Body of pancreas (tissue), 4 donors: ENCODE measurements at places on chromosomes 5 and 9. TPM values are rescaled to one million over a fixed set of nuclear protein-coding genes. Genes with fewer than 3 reads are reported as not detected.

The SLC36A1 gene
- total RNA-seq: 12.5 TPM

DNA sequence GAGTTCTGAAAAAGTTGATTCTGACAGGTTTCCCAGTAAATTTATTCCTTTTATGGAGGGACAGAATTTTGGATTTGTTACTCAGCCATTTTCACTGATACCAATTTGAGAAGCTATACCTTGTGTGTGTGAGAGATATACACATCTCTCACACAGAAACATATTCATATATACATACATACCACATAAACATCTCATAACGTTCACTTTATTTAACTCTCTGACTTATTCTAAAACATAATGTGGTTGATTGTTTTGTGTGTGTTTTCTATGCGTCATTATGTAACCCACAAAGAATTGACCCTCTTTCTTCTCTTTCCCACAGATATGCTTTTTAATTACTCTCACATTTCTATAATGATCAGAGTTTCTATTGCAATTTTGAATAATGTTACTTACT is 570.8 kb upstream of the TLE4 start:
- no peak overlapping the region for H3K27ac ChIP-seq
- no peak overlapping the region for H3K4me3 ChIP-seq
- H3K27me3 ChIP-seq: no peaks in the 10 kb centered on the region
- H3K36me3 ChIP-seq: no peaks in the 10 kb centered on the region
- no peaks in the 10 kb centered on the region for H3K4me1 ChIP-seq

GRCh38 chr5:105726093-105726492 is 1944.6 kb downstream of the EFNA5 start:
- H3K27me3 ChIP-seq: no peaks in the 10 kb centered on the region
- DNase-seq: no peak
- H3K4me1 ChIP-seq: no peaks in the 10 kb centered on the region
- no peaks in the 10 kb centered on the region for H3K36me3 ChIP-seq

- H3K4me1 ChIP-seq: peaks cover 77% of the 10 kb centered on the region
- H3K27ac ChIP-seq: peak overlapping the region; percentile 86
- no peak for DNase-seq
These were observed 117.5 kb downstream of the BOD1 start for GRCh38 chr5:173498739-173499470.

DNA sequence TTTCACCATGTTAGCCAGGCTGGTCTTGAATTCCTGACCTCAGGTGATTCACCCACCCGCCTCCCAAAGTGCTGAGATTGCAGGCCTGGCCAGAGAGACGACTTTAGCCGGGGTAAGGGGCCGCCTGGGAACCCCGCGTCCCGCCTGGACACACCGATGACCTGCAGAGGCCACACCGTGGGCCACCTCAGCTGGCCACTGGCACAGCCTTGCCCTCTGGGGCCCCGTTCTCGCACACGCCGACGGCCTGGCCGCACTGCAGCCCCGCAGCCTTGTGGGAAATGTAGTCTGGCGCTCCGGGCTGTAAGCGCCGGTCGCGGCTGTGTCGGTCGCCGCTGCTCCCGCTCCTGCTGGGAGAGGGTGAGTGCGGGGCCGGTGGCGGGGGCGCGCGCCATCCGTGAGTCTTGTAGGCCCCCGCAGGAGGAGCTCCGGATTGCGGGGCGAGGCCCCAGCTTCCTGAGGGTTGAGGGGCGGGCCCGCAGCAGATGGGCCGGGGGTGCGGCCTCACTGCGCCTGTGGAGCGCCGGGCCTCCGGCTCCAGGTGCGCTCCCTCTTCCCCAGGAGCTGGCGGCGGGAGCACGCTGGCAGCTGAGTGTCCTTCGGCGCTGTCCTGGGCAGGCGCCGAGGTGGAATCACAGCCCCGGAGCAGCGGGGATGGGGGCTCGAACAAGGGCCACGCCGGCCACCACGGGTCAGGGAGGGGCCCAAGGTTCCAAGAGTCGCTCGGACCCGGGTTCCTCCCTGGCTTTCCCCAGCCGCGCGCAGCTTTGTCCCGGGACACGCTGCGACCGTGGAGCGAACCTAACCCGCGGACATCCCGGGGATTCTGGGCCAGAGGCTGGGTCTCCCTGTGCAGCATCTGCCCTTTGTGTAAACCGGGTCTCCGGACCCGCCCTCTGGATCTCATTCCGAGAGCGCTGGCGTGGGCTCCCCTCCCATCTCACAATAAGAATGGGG is at the start of gene ZFP2:
Gene ZFP2, plus strand, starts transcription at position 299 of the 957 bp plus-strand sequence. CDS start 35,401 bp downstream, outside the sequence.
- no peaks in the 10 kb centered on the region for H3K36me3 ChIP-seq
- H3K4me3 ChIP-seq: peak within 1 kb of the TSS; percentile 79
- no peaks in the 10 kb centered on the region for H3K27me3 ChIP-seq
- H3K4me1 ChIP-seq: peaks cover 3% of the 10 kb centered on the region
- DNase-seq: peak; percentile 78

The PCDHB11 gene
- 4.4 TPM for total RNA-seq

- H3K27ac ChIP-seq: no peak overlapping the region
- no peaks in the 10 kb centered on the region for H3K4me1 ChIP-seq
- no peak overlapping the region for H3K4me3 ChIP-seq
- DNase-seq: no peak
These were observed 178.3 kb downstream of the DNAH5 start for GRCh38 chr5:13766236-13766635.

The PIP5K1B gene
- 7.8 TPM for total RNA-seq

DNA sequence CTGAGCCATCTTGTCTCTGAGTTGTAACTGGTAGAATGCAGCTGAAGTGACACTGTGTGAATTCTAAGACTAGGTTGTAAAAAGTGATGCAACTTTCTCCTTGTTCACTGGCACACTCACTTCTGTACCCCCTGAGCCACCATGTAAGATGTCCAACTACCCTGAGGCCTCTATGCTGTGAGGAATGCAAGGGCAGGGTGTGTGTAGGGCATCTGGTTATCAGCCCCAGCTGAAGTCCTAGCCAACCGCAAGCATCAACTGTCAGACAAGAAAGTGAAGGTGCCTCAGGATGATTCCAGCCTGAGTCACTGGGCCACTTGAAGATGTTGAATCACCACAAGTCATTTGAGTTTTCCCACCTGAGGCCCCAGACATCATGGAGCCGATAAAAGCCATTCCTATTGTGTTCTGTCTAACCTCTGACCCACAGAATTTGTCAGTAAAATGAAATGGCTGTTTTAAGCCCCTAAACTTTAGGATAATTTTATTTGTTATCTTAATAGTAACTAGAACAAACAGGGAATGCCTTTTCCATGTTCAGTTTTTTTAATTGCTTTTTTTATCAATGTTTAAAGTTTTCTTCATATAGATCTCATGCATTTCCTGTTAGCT is 18.7 kb upstream of the RHOBTB3 start:
- H3K4me1 ChIP-seq: peaks cover 19% of the 10 kb centered on the region
- no peak overlapping the region for H3K27ac ChIP-seq
- H3K36me3 ChIP-seq: no peaks in the 10 kb centered on the region
